ENCODE measurements at places on chromosomes 1 and 21.
A peak's percentile ranks its signal among the peaks of the same experiment; 100 is the strongest.

GRCh38 chr21:30942192-30942591 is 60.8 kb upstream of the KRTAP11-1 start:
- DNase-seq: no peak

DNA sequence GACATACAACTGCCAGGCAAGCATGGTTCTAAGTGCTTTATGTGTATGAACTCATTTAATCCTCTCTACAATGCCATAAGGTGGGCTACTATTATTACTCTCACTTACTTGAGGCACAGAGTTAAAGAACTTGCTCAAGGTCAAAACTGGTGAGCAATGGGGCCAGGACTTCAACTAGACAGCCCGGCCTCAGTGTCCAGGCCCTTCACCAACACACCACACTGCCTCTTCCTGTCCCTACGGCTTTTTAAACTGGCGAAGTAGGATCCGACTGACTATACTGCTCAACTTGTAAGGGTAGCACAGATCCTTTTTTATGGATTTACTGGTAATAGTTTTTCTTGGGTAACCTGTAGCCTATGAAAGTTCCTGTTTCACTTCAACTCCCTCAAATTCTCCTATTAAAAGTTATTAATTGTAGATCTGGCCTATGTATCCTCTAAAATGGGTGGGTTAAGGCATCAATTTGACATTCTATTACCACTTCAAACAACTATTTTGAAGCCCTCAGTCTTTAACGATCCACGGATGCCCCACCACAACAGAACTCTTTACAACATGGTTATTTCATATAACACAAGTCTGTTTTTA is 4.3 kb downstream of the ERRFI1 start:
- DNase-seq: no peak

DNA sequence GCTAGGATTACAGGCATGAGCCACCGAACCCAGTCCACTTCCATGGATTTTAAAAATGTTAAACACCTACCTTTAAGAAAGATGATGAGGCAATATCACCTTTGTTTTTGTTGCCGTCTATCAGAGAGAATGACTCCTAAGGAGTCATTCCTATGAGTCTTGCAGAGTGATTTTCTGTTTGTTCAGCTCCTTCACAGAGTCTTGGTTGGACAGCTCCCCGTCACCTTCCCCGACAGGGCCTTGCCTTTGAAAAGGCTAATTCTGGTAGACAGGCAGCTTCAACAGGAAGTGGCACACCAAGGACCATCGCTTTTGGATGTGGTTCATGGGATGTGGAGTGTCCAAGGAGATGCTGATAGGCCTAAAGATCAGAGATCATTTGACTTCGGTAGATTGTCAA is 17.5 kb downstream of the ZBTB18 start:
- DNase-seq: no peak

DNA sequence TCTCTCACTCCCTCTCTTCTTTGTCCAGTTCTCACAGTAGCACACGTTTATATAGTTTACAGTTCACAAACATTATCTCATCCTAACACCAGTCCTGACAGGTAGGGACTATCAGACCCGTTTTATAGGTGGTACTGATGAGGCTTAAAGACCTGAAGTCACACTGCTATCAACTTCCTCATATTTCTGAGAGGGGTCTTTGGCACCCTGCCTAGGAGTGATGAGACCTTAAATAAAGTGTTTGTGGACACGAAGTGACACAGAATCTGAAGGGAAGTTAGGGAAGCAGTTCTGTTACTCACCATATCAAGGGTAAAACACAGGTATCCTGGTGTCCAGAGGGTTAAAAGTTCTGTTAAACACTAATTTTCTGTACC is 590 bp upstream of the TACSTD2 start:
- no peak for DNase-seq

DNA sequence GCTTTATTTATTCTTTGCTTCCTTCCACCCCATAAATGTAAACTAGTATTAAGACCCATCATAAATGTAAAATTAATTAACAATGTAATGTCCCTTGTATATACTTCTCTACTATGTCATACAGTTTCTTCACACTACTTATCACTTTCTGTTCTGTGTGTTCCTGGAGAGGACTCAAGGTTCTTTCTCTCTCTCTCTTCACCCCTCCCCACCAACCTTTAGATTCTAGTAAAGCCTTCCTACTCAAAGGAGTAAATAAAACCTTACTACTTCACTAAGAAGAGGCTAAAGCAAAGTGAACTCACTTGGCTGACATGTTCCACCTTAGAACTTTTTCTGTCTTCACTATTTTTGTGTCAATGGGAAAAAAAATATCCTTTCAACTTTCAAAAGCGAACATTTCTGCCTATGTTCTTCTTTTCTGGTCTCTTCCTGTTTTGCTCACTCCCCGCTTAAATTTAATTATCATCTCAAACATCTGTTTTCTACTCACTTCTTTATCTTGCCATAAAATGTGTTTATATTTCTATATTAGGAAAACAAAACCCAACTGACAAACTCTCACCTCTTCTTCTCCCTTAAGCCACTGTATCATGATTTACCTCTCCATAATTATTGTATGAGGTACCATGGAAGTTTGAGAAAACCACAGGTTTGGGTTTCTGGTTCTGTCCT is 260.3 kb downstream of the DPYD start:
- DNase-seq: no peak

DNA sequence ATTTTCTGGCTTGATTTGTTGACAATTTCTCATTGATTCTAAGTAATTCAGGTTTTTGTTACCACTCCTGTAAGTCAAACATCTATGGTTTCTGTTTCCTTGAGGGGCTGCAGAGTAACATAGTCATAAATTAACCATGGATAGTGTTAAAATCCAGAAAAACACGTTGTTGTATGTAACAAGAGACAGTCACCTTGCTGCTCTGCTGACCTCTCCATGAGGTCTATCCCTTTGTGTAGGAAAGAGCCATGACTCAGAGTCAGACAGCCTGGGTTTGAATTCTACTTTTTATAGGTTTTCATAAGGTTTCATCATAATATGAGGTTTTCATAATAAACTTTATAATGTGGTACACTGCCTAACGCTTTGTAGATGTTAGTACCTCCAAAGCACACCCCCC is 27.6 kb upstream of the NBL1 start:
- DNase-seq: no peak

DNA sequence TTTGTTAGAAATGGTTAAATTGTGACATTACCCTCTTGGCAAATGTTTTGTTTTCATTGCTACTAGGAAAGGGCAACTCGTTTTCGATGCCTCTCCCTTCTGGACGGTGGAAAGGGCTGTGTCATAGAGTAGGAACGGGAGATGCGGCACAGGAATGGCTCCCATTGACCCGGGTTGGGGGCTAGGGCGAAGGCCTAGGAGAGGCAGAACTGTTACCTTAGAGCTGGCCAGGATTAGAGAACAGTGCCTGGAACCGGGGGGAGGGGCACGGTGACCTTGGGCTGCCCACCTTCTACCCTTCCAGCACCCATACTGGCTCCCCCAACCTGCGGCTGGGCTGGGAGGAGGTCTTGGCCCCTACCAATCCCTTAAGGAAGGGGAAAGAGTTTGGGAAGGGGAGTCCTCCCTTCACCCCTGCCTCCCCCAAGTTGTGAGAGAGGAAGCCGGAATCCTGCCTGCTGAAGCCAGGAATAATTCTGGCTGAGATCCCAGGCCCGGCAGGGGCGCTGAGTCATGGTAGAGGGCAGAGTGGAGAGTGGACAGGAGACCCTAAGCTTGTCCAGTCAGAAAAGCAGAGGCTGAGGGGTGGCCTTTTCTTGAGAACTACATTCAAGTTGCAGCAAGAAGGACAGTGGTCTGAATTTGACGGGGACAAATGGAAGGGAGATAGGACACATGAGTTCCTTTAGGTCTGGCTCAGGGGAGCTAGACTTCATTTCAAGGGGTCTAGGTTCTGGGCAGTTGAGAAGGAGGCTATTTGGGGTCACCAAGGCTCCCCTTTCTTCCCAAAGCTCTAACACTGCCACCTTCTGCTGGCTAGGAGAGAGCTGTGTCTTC is 8.2 kb downstream of the LMNA start:
- peak; percentile 31 for DNase-seq

- no peak for DNase-seq
Measured at GRCh38 chr1:115311474-115311989, 26.5 kb downstream of the NGF start.

- DNase-seq: no peak
Measured at GRCh38 chr1:82979593-82980236, 1019.2 kb downstream of the TTLL7 start.

DNA sequence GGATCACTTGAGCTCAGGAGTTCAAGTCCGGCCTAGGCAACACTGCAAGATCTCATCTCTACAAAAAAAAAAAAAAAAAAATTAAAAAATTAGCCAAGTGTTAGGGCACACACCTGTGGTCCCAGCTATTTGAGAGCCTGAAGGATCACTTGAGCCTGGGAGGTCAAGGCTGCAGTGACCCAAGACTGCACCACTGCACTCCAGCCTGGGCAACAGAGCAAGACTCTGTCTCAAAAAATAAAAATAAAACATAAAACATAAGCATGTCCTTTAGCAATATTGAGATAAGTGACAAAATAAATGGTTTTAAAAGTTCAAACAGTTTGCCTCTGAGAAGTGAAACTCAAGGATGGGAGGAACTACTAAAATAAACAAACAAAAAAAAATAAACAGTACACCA is 101.2 kb downstream of the RERE start:
- no peak for DNase-seq

Measured in nucleus accumbens (tissue), 56 donors.